ENCODE measurements at places on chromosomes 12 and 14.

GRCh38 chr12:108313606-108314351 lies 25.3 kb downstream of the CMKLR1 start:
- no peak for DNase-seq

GRCh38 chr12:130075497-130076076 lies 86.7 kb upstream of the FZD10 start:
- no peak for DNase-seq

GRCh38 chr12:110176745-110177144 lies 52.6 kb downstream of the IFT81 start:
- DNase-seq = no peak

GRCh38 chr14:60970146-60970545 lies 10.7 kb downstream of the TRMT5 start:
- no peak for DNase-seq

- DNase-seq = no peak
These were observed 35.3 kb upstream of the ANKRD9 start for GRCh38 chr14:102544747-102545460.

- no peak for DNase-seq
These were observed 19.6 kb upstream of the MMP19 start for GRCh38 chr12:55862286-55862685.

All from NCI-H146 (cell line).